ENCODE measurements at places on chromosomes 6 and 20.
A peak's percentile ranks its signal among the peaks of the same experiment; 100 is the strongest.

- DNase-seq: no peak
These were observed 417.0 kb downstream of the HAO1 start for GRCh38 chr20:7523288-7523687.

GRCh38 chr20:58719258-58719657 lies 26.7 kb downstream of the NPEPL1 start:
- DNase-seq: peak; percentile 28

- no peak for DNase-seq
These were observed 77.8 kb downstream of the NINL start for GRCh38 chr20:25507385-25508082.

DNA sequence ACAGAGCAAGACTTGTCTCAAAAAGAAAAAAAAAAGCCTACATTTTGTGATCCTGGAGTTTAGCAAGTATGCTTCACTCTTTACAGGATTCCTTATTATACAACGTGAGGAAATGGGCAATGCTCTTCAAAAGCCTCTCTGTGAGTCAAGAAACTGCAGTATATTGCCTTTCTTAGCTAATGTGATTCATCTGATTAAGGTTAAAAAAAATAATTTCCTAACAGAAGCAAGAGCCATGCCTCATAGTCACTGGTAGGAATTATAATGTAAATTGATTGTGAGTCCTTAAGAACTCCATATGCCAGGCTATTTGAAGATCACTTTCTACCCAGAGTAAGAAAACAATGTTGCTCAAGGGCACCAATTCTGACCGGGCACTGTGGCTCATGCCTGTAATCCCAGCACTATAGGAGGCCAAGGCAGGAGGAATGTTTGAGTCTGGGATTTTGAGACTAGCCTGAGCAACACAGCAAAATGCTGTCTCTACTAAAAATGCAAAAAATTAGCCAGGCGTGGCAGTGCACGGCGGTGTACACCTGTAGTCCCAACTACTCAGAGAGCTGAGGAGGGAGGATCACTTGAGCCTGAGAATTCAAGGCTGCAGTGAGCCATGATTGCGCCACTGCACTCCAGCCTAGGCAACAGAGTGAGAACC lies 43.3 kb downstream of the SLC26A8 start:
- no peak for DNase-seq

GRCh38 chr6:42988486-42989020 lies 4.2 kb downstream of the PPP2R5D start:
- no peak for DNase-seq

GRCh38 chr20:17594443-17594842 lies 24.6 kb downstream of the DSTN start:
- no peak for DNase-seq

- peak; percentile 58 for DNase-seq
These were observed 134.7 kb upstream of the IFNGR1 start for GRCh38 chr6:137353842-137354397.

- DNase-seq: no peak
These were observed 48.2 kb upstream of the TLDC2 start for GRCh38 chr20:36827541-36828279.

DNA sequence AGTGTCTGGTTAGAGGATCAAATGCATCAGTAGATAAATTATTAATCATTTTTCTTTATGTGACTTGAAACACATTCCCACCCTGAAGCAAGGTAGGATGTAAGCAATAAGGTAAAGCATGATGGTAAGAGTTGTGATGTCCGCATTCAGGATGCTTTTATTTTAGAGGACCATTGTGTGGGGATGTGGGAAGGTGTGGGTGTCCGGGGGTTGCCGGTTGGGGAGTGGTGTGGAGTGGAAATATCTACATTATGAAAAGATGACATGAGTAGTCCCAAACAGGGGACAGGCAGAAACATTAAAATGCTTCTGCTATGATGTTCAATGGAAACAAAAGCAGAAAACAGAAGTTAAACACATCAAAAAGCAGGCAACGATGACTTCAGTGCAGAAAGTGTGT lies 215.4 kb downstream of the HIVEP2 start:
- no peak for DNase-seq

- DNase-seq: no peak
These were observed 334.9 kb upstream of the JARID2 start for GRCh38 chr6:14910692-14911547.

DNA sequence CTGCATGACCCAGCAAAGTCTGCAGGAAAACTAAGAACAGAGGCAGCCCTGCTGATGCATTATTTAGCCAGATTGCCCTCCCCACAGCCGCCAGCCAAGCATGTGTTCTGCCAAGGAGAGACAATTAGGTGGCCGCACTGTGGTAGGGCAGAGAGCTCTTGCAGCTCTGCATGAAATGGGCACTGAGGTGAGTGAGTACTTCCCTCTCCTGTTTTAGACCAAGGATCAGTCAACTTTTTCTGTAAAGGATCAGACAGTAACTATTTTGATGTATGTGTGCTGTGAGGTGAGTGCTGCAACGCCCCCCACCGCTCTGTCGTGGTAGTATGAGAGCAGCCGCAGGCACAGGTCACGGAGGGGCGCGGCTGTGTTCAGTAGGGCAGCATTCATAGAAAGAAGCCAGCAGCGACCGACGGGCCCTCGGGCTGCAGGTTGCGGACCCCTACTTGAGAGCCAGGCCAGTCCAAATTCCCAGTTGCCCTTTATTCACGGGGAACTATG lies 23.8 kb upstream of the FAM50B start:
- peak; percentile 63 for DNase-seq

DNA sequence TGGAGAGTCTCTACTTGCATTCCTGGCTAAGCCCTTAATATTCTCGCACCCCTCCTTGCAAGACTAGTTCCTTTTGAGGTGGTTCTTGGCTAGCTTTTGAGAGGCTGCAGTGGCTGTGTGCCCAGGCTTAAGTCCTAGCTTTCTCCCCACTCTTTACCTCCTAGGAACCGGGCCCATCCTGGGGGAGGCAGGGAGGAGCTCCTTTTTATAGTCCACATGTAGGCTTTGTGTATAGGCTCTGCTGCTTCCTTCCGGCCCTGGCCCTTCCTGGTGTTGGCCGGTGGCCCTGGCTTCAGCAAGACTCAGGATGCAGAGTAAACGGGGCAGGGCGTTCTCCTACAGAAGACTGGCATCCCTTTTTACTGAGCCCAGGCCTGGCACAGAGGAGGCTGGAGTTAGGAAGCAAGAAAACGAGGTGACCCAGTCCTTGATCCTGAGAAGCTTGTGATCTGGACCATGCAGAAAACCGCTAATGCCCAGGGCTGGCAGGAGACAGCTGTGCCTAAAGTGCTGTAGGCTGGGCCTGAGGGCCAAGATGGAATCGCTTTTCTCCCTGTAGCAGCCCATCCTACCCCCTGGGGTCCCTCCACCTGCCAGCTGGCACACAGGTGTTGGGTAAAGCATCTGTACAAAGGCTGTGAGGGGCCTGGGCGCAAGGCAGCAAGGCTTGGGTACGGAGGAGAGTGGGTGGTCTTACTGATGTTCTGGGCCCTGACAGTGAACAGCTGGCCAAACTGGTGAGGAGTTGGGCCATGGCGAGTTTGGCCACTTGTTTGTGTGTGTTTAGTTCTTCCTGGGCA lies 8.7 kb downstream of the PLCG1 start:
- no peak for DNase-seq

DNA sequence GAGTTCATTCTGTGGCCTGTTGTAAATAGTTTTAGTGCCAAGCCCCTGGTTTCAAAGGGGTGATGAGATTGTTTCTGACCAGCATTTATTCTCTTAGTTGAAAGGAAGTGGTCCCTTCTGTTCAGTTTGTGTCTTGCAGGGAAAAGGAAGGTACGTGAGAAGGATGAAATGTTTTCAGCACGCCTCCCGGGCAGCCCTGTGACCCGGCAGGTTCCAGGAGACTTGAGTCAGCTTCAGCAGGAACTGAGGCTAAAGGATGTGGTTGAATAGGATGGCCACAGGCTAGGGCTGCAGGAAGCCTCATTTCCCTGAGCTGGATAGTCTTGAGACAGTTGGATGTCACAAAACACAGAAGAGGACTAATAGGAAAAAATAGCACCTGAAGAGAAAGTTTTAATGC lies 132.4 kb upstream of the SYNDIG1 start:
- no peak for DNase-seq

DNA sequence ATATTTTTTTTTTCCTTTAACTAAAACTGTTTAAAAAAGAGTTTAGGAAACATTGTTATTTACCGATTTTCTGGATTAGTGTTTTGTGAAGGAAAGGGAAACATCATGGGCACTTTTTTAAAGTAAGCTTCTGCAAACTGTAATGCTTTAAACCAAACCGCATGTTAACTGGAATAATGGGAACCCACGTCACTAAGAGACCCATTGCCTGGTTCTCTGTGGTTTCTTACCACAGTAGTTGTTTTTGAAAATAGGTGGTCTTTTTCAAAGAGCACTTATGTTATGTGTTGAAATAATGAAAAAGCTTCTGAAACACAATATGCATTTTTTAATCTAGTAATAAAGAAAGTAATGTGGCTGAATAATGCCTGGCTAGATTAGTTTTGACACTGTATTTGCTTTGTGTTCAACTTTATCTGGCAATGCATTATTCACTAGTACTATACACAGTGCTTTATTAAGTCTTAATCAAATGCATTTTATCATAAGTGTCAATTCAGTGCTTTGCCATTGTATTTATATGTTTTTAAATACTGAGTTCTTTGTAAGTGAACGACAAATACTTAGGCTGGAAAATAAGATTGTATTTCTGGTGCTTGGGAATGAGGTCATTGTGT lies 754.1 kb upstream of the FLRT3 start:
- DNase-seq: no peak

DNA sequence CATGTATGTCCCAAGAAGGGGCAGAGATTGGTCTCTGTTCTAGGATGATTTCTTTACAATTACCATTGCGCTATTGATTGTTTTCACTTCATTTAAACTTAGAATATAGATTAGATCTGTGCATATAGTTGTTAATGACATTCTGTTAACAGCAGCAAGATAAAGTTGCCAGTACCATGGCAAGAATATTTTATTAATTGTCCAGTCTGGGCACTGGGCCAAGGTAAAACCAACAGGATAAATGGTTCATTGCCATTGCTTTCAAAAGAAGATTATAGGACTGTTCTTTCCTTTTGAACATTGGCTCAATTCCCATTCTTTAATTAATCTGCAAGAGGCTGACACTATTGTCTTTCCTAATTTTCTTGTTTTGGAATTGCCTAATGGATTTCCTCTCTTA lies 592.4 kb downstream of the RFPL4B start:
- DNase-seq: no peak

GRCh38 chr20:50493881-50494253 lies 16.3 kb upstream of the PTPN1 start:
- no peak for DNase-seq

- DNase-seq: no peak
These were observed 37.8 kb downstream of the MUC22 start for GRCh38 chr6:31048099-31048498.

GRCh38 chr20:57891014-57891413 lies 181.2 kb upstream of the PMEPA1 start:
- no peak for DNase-seq

- DNase-seq: no peak
These were observed 330.0 kb downstream of the ZFAND3 start for GRCh38 chr6:38149531-38149930.

- DNase-seq: no peak
These were observed 128.9 kb upstream of the SHLD1 start for GRCh38 chr20:5621305-5621704.

GRCh38 chr6:328136-328670 lies 35.9 kb downstream of the DUSP22 start:
- no peak for DNase-seq

DNA sequence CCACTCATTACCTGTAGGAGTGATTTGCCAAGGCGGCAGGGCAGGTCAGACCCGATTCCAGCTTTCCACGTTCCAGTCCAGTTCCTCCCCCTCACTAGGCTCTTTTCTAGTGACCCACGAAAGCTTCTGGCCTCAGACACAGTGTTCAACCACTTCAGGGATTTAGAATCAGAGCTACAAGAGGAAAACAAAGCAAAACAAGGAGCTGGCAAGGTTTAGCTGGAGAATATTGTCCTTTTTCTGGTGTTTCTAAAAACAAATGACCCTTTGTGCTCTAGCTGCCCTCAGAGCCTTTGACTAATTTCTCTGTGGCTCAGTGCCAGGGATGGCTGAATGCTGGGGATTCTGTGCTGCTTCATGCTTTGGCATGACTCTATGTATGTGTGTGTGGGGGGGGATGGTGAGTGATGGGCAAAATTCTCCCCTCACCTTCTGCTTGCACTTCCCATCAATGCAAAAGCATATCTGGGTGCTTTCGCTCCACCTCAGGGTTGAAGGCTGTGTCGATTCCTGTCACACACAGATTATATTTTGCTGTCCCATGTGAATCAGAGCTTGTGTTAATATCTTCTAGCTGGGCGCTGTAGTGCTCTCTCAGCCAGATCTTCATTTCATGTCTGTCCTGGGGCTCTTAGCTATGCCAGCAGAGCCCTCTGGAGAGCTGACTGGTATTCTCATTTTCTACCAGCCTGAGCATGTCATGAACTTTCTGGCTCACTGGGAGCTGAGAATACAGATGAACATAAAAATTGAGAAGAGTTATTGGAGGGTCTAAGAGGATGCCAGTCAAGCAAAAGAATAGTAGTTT lies 19.3 kb upstream of the NEDD9 start:
- DNase-seq: no peak

GRCh38 chr6:65110031-65110430 lies 597.0 kb downstream of the EYS start:
- no peak for DNase-seq

GRCh38 chr6:4192173-4192572 lies 56.8 kb upstream of the ECI2 start:
- DNase-seq: no peak

GRCh38 chr6:119517428-119517827 lies 167.9 kb upstream of the MAN1A1 start:
- no peak for DNase-seq

DNA sequence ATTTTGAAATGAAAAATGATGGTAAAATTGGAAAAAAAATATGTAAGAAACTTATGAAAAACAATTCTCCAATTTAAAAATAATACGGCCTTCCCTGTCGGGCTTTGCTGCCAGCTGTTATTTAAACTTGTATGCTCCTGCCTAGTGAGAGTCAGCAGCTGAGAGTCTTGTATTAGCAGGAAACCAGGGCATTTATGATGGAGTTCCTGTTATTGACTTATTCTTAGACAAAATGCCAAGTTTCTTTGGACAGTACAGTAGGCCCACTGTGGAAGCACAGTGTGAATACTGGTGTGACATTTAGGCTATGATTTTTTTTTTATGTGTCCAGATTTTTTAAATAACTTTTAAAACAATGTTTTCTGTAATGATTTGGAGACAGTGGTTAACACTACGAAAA lies 42.1 kb downstream of the GMDS start:
- no peak for DNase-seq

- DNase-seq: no peak
These were observed 70.5 kb upstream of the HMGN3 start for GRCh38 chr6:79305020-79305419.

DNA sequence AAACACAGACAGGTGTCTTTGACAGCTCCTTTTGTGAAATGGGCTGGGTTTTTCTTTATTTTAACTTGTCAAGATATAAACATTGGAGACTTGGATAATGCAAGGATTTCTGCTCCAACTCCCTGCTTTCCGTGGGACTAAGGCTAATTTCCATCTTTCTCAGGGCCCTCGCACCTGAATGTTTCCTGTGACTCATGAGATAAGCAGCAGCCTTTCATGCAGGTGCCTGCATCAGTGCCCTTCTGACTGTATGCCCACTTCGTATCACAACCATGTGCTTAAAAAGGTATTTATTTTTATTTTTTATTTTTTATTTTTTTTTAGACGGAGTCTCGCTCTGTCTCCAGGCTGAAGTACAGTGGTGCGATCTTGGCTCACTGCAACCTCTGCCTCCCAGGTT lies 736.1 kb downstream of the DOK5 start:
- DNase-seq: no peak

All from left lobe of liver (tissue), 2 donors.